ENCODE measurements at places on chromosomes 6 and 20.

- DNase-seq = no peak
These were observed 155.5 kb downstream of the ANKRD60 start for GRCh38 chr20:58072695-58073671.

DNA sequence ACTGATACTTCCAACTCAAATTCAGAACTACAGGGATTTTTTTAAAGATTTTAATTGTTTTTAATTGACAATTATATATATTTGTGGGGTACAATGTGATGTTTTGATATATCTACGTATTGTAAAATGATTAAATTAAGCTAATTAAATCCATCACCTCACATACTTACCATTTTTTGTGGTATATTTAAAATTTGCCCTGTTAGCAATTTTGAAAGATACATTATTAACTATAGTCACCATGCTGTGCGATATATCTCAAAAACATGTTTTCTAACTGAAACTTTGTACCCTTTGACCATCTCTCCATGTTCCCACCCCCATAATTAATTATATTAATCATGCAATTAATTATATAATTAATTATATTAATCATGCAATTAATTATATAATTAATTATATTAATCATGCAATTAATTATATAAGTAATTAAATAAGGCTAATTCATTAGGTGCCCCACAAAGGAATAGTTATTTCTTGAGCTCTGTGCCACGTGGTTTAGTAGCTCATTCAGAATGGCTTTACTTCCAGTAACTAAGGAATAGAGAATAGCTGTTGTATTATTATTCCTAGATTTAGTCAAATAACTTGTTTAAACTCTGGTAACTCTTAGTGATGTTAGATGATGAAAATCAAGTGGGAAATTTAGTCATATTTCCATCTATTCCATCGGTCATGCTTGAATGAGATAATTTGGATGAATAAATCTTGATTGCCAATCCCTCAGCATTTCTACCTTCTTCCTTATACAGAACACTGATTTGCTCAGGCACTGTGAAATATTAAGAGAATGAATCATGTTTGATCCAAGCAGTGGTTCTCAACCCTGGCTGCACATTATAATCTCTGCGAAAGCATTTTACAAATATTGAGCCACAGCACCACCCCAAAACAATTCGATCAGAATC lies 25.1 kb downstream of the LOC128125822 start:
- no peak for DNase-seq

DNA sequence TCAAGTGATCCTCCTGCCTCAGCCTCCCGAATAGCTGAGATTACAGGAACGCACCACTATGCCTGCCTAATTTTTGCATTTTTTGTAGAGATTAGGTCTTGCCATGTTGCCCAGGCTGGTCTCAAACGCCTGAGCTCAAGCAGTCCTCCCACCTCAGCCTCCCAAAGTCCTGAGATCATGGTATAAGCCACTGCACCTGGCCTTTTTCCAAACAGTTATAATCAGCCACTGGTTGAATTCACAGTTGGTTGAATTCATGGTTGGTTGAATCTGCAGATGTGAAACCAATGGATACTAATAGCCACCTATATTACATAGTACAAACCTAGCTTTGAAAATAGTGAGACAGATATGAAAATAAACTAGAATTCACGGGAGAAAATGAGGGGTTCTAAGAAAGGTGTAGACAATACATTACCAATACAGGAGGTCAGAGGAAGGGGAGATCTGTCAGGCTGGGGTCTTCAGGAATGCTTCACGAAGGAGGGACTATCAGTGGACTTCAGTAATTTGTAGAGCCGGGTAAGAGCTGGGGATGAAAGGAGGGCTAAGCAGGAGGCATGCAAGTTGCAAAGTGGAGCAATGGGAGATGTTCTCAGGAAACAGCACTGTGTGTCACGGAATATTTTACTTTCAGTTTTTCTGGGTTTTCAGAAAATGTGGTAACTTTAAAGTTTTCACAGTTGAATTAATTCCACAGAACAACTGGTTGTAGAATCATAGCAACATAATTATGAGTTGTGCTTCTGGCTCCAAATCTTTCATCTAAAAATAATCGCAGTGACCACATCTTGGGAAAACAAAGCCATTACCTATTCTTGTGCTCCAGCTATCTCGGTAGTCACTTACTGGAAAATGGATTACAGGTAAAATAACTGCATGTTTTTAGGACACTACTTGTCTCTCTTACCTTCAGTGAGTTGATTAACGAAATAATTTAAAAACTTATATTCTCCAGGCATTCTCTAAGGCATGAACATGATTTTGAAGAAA lies 12.9 kb upstream of the CEP85L start:
- no peak for DNase-seq

GRCh38 chr6:48893048-48893447 lies 570.0 kb downstream of the MMUT start:
- no peak for DNase-seq

DNA sequence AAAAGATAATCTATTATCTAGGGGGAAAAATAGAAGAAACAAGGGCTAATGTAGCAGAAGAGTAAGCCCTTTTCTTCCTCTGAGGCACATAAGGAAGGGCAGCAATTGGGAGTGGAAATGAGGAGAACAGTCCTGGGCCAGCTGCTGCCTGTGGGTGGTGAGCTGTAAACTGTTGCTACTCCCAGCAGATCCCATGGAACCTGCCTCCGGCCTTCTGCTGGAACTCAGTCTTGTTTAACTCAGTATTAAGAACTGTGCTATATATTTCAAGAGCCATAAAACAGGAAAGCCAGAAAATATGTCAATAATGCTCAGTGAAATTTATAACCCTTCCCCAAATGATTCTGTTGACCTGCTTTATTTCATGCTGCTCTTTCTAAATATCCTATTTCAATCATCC lies 464.2 kb downstream of the COL12A1 start:
- DNase-seq = no peak

GRCh38 chr6:43254138-43254817 lies 11.0 kb downstream of the TTBK1 start:
- no peak for DNase-seq
